Omental fat pad (tissue), 4 donors: ENCODE measurements at places on chromosomes 13 and 19.

- DNase-seq: no peak
These were observed 771.2 kb downstream of the SLITRK6 start for GRCh38 chr13:85028035-85028434.

- DNase-seq: no peak
These were observed 418.9 kb downstream of the KLF12 start for GRCh38 chr13:73715114-73715910.

DNA sequence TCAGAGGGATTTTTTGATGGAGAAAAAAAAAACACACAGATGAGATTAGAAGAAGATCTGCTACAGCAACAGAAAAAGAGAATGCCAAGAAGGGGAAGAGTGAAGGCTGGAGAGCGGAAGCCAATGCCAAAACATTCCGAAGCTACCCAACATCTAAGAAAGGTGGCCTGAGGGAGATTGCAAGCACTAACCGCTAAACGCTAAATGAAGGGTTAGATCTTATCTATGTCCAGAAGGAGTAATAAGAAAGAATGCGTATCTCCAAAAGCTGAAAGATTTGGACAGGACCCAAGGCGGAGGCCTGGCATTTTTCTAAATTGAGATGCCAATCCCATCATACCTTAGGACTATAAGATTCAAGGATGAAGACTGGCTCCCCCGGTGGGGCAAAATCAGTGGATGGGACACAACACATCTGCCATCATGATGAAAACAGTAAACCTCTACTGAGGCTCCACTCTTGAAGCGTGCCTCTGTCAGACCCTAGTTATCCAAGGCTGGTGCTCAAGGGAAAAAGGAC lies 15.6 kb upstream of the HMGB1 start:
- DNase-seq: no peak

DNA sequence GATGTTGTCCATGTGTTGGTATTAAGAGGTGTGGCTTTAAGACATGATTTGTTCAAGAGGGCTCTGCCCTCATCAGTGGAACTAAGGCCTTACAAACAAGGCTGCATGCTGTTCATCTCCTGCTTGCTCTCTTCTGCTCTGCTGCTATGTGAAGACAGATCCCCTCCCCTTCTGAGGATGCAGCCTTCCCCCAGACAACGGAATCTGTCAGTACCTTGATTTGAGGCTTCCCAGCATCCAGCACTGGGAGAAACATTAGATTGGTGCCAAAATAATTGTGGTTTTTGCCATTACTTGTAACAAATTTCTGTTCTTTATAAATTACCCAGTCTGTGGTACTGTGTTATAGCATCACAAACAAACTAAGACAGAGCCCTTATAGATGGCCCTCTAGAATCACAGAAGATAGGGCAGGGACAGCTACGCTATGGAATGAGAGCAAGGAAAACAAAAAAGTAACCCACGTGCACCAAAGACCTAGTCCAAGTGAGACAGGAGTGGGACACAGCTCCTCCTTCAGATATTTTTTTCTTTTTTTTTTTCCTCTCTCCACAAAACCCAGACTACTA lies 151.5 kb upstream of the RXFP2 start:
- DNase-seq: no peak

- no peak for DNase-seq
These were observed 20.7 kb downstream of the POMP start for GRCh38 chr13:28679628-28680027.

- no peak for DNase-seq
These were observed 126.0 kb downstream of the PCCA start for GRCh38 chr13:100214886-100215285.

- no peak for DNase-seq
These were observed 19.2 kb downstream of the KLK5 start for GRCh38 chr19:50933640-50934039.

DNA sequence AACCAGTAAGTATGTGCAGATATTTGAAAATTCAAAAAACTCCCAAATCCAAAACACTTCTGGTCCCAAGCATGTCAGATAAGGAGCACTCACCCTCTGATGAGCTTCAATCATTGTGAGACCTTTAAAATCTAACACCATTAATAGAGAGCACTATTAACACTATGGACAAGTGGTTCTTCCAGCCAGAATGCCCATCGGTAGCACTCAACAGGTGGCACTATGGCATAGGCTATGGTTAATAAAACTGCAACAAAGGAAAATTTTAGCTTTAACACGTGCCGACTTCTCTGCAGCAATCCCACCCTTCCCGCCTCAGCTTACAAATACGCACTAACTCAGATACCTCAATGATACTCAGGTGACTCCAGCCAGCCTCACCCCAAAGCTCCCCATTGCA lies 62.3 kb downstream of the COL4A2 start:
- no peak for DNase-seq

GRCh38 chr13:99260216-99260615 lies 2.0 kb upstream of the GPR18 start:
- no peak for DNase-seq

DNA sequence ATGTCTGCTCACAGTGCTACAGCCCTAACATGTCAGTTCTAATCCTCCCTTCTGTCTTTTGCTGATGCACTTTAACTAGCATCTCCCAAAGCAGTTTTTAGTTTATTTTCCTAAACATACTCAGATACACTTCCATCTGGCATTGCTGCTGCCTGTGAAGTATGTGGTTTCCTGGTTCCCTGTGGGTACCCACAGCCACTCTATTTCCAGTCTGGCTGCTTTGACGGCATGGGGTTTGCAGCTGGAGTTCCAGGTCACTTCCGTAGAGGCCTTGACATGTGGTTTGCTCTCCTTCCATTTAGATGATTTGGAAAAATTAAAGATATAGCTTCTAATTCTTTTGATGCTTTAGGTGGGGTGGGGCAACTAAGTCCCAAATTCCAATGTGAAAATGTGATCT lies 375.5 kb downstream of the PCDH20 start:
- DNase-seq: no peak

GRCh38 chr13:112726016-112726767 lies 36.4 kb downstream of the ATP11A start:
- no peak for DNase-seq

GRCh38 chr13:103007427-103007762 lies 58.8 kb downstream of the SLC10A2 start:
- no peak for DNase-seq

DNA sequence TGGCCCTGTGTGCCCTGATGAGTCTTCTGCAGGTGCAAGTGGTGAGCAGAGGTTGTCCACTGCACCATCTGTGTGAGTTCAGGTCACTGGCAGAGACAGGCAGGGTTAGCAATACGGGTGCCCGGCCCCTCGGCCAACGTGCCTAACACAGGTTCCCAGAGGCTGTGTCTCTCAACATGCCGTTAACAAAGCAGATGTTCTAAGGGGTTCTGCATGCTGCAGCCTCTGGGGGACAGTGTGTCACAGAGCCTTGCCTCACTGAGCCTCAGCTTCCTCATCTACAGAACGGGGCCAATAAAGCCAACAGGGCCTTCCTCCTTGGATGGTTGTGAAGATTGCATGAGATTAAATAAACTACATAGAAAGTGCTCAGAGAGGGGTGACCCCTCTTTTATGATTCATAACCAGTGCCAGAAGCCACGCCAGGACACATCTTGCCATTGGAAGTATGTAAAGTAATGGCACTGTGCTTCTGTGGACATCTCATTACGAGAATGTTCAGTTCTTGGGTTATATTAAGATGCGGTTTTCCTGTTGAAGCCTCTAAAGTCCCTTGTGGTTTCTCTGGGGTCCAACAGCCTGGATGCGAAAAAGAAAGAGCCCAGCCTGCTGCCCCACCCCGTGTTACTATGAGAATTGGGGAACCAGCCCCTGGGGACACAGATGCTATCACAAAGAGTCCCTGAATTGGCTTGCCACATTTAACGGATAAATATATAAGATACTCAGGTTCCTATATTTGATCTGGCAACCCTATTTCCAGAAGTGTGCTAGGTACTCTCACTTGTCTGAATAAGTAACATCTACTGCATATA lies 11.2 kb upstream of the ARHGEF18 start:
- no peak for DNase-seq

DNA sequence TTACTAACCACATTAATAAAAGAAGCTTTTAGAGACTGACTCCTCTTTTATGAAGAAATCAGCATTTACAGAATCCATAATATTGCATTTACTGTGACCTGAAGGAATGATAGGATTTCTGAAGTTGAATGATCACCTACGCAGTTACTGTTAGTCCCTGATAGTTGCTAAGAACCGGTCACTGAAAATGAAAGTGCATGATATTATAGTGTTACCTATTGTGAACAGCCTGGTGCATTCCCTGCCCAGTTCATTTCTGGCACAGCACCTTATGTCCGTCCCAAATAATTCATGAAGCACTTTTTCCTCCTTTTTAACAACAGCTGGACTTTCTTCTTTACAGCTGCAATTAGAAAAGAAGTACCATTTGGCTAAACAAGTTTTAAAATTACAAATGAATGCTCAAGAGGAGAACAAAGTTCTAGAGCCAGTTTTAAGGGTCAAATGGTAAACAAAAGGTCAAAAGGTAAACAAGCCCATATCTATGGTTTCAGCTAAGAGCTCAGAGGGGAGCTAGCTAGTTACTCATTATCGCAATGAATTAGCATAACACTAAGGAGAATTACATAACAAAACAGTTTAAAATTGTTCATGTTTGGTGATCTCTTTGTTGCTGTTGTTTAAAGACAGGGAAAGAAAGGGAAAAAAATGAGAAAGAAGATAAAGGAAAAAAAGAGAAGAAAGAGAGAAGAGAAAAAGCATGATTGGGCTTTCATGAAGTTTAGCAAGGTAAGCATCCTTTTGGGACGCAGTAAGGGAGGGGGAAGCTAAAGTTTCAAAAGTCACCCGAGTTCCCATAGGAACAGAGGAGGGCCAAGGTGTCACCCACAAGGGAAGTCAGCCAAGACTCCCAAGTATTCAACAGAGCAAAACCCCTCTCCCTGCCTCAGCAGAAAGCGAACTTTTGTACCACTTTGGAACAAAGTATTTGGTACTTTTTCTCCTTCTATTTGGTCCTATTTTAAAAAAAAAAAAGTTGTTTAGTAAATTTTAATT lies 50.2 kb downstream of the FLT3 start:
- DNase-seq: no peak

- no peak for DNase-seq
These were observed 11.6 kb upstream of the HTR2A start for GRCh38 chr13:46908501-46908900.

GRCh38 chr13:111404746-111405145 lies 84.3 kb downstream of the TEX29 start:
- no peak for DNase-seq
